ENCODE measurements at places on chromosomes 12 and 14.

- peak; percentile 94 for DNase-seq
These were observed 16.3 kb downstream of the SCARB1 start for GRCh38 chr12:124847113-124848074.

DNA sequence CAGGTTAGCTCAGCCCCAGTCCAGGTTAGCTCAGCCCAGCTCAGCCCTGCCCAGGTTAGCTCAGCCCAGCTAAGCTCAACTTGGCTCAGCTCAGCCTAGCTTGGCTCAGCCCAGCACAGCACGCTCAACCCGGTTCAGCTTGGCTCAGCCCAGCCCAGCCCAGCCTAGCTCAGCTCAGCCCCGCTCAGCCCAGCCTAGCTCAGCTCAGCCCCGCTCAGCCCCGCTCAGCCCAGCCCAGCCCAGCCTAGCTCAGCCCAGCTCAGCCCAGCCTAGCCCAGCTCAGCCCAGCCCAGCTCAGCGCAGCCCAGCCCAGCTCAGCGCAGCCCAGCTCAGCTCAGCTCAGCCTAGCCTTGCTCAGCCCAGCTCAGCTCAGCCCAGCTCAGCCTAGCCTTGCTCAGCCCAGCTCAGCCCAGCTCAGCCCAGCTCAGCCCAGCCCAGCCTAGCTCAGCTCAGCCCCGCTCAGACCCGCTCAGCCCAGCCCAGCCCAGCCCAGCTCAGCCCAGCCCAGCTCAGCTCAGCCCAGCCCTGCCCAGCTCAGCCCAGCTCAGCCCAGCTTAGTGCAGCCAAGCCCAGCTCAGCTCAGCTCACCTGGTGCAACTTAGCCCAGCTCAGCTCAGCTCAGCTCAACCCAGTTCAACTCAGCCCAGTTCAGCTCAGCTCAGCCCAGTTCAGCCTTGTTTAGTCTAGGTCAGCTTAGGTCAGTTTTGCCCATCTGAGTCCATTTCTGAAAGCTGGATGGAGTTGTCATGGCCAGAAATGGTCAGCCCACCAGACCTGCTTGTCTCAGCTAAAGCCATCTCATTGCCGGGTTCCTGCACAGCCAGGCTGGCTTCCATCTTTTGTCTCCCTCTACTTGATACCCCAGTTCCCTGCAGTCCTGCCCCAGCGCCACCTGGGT lies 333.6 kb downstream of the TMEM121 start:
- peak; percentile 5 for DNase-seq

GRCh38 chr14:75221797-75222196 lies 45.4 kb upstream of the TMED10 start:
- no peak for DNase-seq

- no peak for DNase-seq
These were observed 307.9 kb downstream of the CACNA1C start for GRCh38 chr12:2360630-2361170.

DNA sequence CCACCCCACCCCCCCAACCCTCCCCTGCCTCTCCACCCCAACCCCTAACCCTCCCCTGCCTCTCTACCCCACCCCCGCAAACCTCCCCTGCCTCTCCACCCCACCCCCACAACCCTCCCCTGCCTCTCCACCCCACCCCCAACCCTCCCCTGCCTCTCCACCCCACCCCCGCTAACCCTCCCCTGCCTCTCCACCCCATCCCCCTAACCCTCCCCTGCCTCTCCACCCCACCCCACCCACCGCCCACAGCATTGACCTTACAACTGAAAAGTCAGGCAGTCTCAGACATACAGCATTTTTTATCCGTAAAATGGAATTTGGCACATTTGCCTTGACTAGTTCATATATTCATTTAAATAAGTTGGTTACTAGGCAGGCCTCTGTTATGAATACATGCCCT lies 38.6 kb upstream of the ACTN1 start:
- DNase-seq, result no peak

DNA sequence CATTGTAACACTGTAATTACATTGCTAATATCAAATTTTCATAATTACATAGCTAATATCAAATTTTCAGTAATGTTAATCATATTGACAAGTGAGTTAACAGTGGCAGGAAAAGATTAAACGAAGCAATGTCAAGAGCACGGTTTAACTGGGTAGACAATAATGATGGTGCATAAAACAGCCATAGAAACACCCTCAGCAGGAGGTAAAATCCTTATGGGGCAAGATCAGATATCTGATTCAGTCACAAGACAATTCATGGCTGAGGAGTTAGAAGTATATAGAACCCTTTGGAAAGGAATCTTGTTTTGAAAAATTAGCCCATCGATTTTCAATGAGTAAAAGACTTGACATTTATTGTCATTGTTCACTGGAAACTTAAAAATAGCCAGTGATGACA lies 190.6 kb downstream of the SLC2A13 start:
- DNase-seq, result no peak

DNA sequence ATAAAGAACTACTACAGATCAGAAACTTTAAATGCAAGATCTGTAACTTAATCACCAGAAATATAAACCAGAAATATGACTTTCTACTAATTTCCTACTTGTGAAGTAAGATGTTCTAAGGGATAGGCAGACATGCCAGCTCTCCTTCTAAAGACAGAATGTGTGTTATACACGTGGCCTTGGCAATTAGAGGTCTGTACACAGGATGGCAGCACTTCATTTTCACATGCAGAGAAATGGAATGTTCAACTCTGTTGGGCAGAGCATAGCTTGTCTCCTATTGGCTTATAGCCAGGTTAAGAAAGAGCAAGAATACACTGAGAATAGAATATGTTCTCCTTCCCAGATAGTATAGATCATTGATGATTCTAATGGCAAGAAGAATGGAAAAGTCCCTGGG lies 403.8 kb downstream of the DAD1 start:
- DNase-seq, result no peak

DNA sequence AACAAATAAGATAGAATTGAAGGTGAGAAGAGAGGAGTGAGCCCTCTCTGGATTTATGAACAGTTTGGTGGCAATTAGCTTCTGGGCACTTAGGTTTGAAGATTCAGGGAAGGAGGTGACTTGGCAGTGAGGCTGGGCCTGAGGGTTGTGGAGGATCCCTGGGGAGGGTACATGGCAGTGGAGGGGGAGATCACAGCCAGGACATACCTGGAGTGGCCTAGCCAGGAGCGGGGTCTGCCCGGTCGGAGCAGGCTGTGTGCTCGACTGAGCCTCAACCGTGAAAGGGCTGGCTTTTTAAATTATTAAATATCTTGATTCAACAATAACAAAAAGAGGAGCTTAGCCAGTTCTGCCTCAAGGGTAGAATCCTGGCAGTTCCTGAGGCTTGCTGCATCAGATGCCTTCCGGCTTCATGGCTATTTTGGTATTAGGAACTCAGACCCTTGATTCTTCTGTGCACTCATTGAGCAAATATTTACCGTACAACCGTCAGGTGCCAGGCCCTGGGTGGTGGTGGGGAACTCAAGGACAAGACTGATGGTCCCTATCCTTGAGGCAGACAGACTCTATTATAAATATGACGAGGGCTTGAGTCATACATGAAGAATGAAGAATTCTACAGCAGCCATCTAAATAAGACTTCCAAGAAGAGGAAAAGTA lies 73.4 kb downstream of the SPTB start:
- DNase-seq, result no peak

- no peak for DNase-seq
These were observed 239.0 kb upstream of the ATP2B1 start for GRCh38 chr12:89947437-89948270.

- DNase-seq, result peak; percentile 1
These were observed 48.5 kb downstream of the FAM222A start for GRCh38 chr12:109762071-109762672.

GRCh38 chr12:109802828-109803227 lies 30.4 kb downstream of the TRPV4 start:
- DNase-seq, result no peak

GRCh38 chr12:39975374-39975918 lies 130.4 kb downstream of the SLC2A13 start:
- no peak for DNase-seq

GRCh38 chr12:117092886-117093285 lies 6.3 kb downstream of the TESC start:
- DNase-seq, result no peak

- no peak for DNase-seq
These were observed 157.4 kb upstream of the CNTN1 start for GRCh38 chr12:40534828-40535227.

- DNase-seq, result no peak
These were observed 51.6 kb upstream of the PIWIL1 start for GRCh38 chr12:130286041-130286440.

DNA sequence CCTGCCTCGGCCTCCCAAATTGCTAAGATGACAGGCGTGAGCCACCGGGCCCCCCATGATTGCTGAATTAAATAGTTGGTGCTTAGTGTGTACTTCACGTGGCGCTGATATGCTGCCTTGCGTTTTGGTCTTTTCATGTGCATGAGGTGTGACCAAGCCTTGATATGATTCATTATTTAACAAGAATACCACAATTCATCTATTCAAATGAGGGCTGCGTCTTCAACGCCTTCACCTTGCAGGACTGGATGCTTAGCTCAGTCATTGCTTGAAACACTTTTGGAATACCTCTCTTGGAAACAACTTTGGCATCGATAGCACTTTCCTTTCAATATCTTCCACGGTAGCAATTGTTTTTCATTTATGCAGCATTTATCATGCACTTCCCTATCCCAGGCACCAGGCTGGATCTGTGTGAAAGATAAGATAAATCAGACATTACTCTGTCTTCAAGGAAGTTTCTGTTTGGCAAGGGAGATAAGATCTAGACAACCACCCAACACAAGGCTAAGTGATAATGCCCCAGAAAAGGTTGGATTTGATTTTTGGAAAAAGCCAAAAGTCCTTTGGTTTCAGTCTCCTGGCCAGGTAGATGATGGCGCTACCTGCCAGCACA lies 1.3 kb upstream of the TEAD4 start:
- no peak for DNase-seq

DNA sequence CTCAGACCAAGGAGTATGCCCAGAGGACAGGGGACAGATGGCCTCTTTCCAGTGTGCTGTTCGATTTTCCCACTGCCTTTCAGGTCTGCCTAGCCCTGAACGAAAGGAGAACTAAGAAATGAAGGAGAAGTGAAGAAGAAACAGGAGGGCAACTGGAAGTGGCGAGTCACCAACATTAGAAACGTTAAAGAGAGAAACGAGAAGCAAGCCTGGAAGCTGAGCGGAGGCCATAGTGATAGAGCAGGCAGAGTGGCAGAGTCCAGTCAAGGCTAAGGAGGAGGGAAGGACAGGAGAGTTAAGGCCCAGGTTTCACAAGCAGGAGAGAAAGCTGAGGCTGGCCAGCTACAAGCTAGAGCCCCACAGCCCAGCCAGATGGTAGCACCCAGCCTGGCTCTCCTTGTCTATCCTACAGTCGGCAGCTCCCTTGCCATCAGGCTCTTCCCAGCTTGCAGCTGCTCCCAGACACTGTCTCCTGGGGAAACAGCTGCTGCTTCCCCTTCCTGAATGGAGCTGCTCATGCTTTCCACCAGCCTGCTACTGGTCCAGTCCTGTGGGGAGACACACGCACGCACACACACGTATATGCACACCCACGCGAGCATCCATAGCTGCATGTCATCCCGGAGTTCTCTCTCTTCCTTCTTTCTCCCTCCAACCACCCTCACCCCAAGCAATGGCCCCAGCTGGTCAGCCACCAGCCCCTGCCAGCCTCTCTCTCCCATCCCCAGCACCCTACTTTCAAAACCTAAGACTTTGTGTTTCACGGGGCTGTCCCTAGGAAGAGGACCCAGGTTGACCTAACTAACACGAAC lies 139.7 kb upstream of the CCND2 start:
- DNase-seq, result no peak

- no peak for DNase-seq
These were observed 389.2 kb downstream of the EGLN3 start for GRCh38 chr14:33561488-33562175.

GRCh38 chr12:125983094-125983783 lies 918.0 kb downstream of the AACS start:
- DNase-seq, result no peak

DNA sequence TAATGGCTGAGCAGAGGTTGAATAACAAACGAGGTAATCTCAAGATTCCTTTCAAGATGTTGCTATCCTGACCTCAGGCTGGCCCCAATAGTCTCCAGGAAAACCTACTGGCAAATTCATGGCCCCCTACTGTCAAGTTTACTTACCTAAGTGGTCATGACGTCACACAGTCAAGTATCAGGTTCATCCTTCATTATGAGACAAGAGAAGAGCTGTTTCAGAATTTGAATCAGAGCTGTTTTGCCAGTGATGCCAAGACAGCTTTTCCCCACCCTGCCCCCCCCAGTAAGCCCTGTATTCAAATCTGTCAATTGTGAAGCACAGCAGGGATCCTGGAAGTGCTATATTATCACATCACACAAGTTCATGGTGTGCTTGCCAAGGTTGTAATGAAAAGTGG lies 509.6 kb downstream of the NOVA1 start:
- no peak for DNase-seq

DNA sequence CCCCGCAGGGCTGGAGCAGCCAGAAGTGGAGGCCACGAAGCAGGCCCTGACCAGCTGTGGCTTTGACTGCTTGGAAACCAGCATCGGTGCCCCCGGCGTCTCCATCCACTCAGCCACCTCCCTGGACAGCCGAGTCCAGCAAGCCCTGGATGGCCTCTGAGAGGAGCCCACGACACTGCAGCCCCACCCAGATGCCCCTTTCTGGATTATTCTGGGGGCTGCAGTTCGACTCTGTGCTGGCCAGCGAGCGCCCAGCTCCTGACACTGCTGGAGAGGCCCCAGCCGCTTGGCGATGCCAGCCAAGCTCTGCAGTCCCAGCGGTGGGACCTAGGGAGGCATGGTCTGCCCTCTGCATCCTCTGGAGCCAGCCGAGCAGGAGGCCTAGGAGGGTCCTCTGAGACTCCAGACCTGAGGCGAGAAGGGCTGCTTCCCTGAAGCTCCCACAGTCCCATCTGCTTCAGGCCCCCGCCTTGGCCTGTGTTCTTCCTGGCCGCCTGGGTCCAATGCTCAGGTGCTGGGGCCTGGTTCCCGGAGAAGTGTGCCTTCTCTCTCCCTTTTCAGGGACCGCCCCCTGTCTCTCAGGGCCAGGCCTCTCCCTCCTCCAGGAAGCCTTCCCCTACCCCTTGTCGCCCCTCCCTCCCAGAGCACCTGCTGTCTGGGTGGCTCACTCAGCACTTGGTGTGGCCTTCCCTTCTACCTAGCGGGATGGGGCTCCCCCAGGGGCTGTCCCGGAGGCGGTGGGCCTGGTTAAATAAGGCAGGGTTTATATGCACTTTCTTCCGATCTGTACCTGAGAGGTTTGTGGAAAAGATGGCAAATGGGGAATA lies 23.0 kb downstream of the MVK start:
- DNase-seq, result no peak

DNA sequence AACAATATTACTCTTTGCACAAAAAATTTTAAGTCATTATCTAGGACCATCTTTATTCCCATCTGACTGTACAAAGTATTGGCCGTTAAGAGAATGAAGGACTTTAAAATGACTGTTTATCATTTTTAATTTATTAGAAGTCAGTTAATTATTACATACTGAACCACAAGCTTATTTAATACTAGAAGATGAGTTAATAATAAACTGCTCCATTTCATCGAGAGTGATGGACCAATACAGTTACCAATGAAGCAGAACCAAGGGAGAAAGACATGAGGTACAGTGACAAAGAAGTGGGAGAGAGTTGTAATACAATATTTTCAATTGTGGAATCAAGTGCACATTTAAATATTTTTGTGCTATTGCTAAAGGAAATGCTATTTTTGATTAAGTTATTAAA lies 83.3 kb downstream of the PTPRO start:
- DNase-seq, result no peak

- no peak for DNase-seq
These were observed 1.3 kb downstream of the ATP2A2 start for GRCh38 chr12:110282300-110282860.

GRCh38 chr12:30613119-30613830 lies 82.4 kb downstream of the IPO8 start:
- no peak for DNase-seq
